ENCODE measurements at places on chromosomes 12 and 14. TPM values are rescaled to one million over a fixed set of nuclear protein-coding genes. Genes with fewer than 3 reads are reported as not detected.

Gene CELA1
- total RNA-seq: not detected

Gene TAMALIN
- 41.4 TPM for total RNA-seq

Gene ALDH2
- total RNA-seq: 62.4 TPM

Gene GSG1
- 0.09 TPM for total RNA-seq

Gene IFI27
- 168 TPM for total RNA-seq

Gene GPD1
- not detected for total RNA-seq

Gene SLC25A47
- total RNA-seq: not detected

Gene SMCO3
- total RNA-seq: 0.56 TPM

Gene AKAP3
- 0.47 TPM for total RNA-seq

Gene TPPP2
- total RNA-seq: not detected

Gene POTEM
- not detected for total RNA-seq

Gene NAP1L1
- 269 TPM for total RNA-seq

Gene CEP128
- total RNA-seq: 4.9 TPM

Gene NFATC4
- total RNA-seq: 25.8 TPM

Gene ADAMTS20
- total RNA-seq: not detected

Gene RIMBP2
- total RNA-seq: not detected

Gene SALL2
- 0.45 TPM for total RNA-seq

Gene TMEM132D
- total RNA-seq: not detected

Gene DPPA3
- not detected for total RNA-seq

Gene USP44
- total RNA-seq: 0.85 TPM

Gene CMA1
- not detected for total RNA-seq

Gene AMN
- 0.19 TPM for total RNA-seq

Gene HECTD1
- total RNA-seq: 294 TPM

Gene MYF6
- not detected for total RNA-seq

Gene B4GALNT3
- total RNA-seq: not detected

Gene FOXN4
- not detected for total RNA-seq

Gene AQP6
- not detected for total RNA-seq

Gene IAPP
- not detected for total RNA-seq

Gene PLXNC1
- total RNA-seq: 0.09 TPM

Gene DIO3
- total RNA-seq: not detected
